ENCODE measurements at places on chromosomes 4 and X.

DNA sequence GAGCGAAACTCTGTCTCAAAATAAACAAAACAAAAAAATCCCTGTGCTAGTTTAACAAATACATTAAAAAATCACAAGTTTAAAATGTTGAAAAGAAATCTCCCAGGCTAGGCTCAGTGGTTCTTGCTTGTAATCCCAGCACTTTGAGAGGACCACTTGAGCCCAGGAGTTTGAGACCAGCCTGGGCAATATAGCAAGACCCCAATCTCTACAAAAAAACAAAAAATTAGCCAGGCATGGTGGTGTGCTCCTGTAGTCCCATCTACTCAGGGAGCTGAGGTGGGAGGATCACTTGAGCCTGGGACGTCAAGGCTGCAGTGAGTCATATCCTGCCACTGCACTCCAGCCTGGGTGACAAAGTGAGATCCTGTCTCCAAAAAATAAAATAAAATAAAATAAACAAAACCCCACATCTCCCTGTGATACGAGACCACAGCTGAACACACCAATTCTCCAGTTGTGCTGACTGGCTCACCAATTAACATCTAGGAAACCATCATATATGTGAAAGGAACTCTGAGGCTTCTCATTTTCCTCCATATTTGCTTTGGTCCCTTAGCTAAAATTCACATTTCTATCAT lies 7.3 kb downstream of the RPS4X start:
- DNase-seq: no peak

DNA sequence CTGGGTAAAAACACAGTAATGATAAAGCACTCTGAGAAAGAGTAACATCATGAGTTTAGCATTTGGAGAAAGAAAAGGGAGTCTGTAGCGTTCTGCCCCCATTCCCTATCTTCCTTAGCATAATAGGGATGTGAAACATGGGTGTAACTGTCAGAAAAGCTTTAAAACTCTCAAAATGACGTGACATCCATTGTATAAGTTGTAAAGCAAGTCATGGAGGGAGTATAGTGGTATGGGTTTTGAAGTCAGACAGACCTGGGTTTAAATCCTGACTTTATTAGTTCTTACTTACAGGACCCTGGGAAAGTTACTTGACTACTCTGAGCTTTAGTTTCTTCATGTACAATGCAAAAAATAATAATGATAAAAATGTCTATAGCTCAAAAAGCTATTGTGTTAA lies 17.1 kb downstream of the FBXO8 start:
- no peak for DNase-seq

DNA sequence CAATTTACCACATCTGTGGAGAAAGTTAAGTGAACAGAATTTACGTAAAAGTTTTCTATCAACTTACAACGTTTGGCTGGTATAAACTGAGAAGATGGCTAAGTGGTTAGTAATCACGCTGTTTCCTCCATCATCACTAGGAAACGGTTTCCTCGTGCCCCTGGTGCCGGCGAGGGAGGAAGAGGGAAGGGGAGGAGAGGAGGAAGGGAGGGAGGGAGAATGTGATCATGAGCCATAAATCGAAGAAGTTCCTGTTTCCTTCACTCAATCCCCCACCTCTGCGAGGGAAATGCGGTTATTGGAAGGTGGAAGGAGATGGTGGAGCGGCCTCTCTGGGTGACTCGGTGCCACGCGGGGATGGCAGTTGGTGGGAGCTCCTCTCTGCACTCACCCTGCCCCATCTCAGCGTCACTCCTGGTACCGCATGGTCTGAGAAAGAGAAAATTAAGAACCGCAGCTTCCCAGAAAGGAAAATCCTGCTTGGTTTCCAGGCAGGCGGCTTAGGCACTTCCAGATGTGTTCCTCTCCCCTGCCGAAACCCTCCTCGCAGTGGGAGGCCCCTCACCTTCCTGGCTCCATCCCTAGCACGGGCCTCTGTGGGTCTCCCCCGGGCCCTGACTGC lies 216.8 kb downstream of the AFAP1 start:
- DNase-seq: no peak

GRCh38 chr4:78439328-78439727 lies 112.2 kb upstream of the ANXA3 start:
- no peak for DNase-seq

DNA sequence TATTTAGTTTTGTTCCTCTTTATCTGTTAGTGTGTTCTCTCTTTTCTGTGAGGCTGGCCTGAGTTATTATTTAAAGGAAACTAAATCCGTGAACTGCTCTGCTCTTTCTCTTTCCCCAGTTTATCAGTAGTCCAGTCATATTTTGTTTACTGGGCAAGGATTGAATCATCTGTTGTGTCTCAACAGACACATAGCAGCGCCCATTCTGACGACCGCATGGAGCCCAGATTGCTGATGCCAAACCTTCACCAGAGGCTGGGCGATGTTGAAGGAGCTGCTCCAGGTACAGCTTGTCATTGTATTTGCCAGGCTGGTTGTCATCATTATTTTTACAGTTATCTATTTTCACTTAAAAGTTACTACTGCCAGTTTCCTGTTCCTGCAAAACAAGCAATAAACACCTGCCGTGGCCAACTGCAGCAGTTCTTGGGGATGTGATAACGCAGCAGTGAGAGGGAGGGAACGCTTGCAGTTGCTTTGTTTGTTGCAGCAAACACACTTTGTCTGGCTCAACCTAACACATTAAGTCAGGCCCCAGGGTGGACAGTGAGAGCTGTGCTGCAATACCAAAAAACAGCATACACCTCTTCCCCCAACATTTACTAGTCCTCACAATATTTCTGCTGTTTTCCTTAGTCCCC lies 10.1 kb downstream of the REELD1 start:
- DNase-seq: no peak

- no peak for DNase-seq
Measured at GRCh38 chr4:157521906-157522305, 301.4 kb downstream of the GRIA2 start.

DNA sequence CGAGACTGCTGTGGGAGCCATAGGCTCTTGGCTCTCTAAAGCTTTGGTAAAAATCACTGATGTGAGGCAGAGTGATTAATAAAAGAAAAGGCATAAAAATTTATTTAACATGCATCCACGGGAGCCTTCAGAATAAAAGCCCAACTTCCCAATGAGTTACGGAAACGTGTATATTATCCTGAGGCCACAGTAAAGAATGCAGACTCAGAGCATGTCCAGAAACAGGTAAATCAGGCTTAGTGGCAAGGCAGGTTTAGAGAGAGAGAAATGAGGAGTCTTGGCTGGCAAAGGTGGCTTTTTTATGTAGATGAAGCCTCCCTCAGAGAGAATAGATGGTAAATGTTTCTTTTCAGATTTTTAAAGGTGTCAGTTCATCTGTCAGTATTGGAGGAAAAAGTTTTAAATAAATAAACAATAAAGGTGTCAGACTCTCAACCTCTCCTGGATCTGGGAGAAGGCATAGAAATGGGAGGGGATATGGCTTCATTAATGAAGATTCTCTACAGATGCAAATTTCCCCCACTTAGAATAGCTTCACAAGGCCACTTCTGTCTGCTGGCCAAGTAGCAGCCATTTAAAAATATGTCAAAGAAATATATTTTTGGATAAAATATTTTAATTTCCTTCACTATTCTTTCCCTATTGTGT lies 24.0 kb downstream of the C4orf51 start:
- DNase-seq: no peak

DNA sequence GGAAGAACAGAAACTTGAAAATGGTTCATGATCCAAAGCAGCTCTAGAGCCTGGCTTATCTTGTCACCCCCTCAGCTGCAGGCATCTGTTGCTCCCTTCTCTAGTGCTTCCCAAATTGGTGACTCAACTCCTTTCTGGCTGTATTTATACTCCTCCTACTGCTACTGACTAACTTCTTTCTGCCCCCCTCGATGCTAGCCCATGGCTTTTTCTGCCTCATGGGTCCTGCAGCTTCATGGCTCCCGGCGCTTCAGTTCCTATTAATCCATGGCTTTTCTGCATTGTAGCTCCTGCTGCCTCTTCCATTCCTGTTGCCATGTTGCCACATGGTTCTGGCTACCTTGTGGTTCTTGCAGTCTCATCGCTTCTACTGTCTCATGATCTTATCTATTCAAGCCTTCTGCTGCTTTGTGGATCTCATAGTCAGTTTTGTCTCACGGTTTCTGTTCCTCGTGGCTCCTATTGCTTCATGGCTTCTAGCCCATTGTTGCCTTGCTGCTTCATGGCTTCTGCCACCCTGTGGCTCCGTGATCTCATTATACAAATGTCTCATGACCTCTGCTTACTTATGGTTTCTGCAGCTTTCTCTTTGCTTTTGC lies 48.1 kb downstream of the SMC1A start:
- no peak for DNase-seq

DNA sequence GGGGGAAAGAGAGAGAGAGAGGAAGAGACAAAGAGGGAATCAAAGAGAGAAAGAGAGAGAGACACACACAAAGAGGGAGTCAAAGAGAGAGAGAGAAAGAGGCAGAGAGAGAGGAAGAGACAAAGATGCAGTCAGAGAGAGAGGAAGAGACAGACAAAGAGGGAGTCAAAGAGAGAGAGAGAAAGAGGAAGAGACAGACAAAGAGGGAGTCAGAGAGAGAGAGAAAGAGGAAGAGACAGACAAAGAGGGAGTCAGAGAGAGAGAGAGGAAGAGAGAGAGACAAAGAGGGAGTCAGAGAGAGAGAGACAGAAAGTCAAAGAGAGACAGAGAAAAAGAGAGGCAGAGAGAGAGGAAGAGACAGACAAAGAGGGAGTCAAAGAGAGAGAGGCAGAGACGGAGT lies 45.5 kb downstream of the MAGEA9 start:
- no peak for DNase-seq

GRCh38 chr4:130183096-130183495 lies 1087.1 kb downstream of the C4orf33 start:
- DNase-seq: no peak

DNA sequence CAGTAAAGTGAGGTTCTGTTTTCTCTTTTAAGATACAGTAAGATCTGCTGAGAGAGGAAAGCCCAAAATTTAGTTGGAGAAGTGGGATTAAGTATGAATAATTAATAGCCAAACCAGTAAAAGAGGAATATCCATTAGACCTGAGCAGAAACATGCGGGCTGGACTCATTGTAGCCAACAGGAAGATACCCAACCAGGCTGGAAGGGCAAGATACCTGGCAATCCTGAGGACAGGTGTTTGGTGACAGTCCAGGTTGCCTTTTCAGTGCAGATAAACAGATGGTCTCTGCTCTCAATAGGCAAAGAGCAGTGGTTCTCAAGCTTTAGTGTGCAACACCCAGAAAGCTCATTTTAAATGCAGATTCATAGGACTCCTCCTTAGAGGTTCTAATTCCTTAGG lies 980.8 kb upstream of the GRID2 start:
- DNase-seq: no peak

- no peak for DNase-seq
Measured at GRCh38 chrX:19765628-19766027, 121.8 kb downstream of the SH3KBP1 start.

DNA sequence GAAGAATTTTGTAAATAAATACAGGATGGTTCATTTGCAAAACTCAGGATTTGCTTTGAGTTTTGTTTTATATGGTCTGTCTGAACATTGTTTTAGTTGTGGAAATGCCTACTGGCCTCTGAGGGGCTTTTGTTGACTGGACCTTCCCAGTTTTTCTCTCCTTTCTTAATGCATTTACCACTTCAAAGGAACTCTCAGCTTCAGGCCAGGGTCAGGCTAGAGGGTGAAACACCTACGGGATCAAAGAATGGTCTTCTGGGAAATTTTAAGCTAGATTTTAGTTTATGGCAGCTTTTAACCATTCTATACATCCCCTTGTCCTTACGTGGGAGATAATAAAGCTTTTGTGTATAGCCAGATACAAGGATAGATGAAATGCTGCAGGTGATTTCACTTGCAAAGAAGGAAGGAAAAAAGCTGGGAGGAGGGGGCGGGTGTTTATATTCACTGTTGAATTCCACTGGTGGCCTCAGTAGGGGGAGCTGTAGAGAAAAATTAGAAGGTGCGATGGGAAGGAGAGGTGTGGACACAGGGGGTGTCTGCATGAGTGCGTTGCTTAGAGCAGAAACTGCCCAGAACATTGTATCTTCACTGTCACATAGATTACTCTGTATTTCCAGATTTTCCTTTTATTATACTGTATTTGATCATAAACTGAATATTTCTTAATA lies 151.8 kb downstream of the TSPAN5 start:
- no peak for DNase-seq

GRCh38 chr4:155877971-155878370 lies 11.9 kb upstream of the ASIC5 start:
- DNase-seq: no peak

DNA sequence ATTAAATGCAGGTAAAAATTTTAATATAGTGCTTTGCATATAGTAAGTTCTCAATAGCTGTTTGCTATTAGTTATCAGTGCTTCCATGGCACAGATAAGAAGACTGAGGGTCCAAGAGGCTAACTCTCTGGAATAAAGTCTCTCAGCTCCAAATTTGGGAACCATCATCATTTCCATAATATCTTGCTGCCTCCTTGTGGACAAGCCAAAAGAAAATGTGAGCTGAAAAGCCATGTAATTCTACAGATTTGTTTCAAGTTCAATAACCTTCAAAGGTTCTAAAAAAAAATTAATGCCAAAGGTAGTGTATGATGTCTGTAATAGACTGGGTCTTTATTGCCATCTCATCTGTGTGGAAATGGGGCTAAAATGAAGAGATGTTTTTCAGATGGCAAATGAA lies 136.9 kb upstream of the VCX start:
- DNase-seq: no peak

- no peak for DNase-seq
Measured at GRCh38 chrX:148309413-148309812, 191.0 kb upstream of the AFF2 start.

DNA sequence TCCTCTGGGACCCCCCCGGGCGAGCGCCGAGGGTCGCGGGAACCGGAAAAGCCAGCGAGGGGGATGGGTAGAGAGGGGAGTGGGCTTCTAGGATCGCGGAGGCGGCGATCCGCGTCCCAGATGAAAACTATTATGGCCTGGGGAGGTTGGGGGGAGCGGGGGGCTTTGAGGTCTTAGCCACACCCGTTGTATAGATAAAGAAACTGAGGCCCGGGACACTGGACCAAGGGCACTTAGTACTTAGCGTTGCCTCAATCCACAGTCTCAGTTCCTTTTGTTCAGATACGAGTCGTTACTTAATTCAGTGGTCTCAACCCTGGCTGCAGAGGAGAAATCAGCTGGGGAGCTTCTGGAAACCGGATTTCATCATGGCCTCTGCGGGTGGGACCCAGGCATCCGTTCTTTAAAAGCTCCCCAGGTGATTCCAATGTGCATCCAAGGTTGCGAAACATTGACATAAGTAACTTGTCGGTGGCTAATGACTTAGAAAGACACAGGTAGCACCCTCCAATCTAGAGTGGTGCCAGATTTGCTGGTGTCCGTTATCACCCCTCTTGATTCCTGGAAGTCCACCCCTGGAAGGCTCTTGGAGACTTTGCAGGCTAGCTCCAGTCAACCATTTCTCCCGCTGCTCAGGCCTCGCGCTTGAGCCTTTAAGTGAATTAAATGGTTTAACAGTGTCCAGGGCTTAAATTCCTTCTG lies 90.7 kb downstream of the GEMIN8 start:
- no peak for DNase-seq

- no peak for DNase-seq
Measured at GRCh38 chrX:45200741-45201234, at the start of gene DIPK2B. Gene DIPK2B (minus strand): TSS chrX:45200876. CDS start chrX:45200826, 50 bp downstream.
